Activated CD4-positive, alpha-beta T cell treated with anti-CD3 and anti-CD28 coated beads for 24 hours (primary cell): ENCODE measurements at places on chromosomes 3 and 15.
A peak's percentile ranks its signal among the peaks of the same experiment; 100 is the strongest.

DNA sequence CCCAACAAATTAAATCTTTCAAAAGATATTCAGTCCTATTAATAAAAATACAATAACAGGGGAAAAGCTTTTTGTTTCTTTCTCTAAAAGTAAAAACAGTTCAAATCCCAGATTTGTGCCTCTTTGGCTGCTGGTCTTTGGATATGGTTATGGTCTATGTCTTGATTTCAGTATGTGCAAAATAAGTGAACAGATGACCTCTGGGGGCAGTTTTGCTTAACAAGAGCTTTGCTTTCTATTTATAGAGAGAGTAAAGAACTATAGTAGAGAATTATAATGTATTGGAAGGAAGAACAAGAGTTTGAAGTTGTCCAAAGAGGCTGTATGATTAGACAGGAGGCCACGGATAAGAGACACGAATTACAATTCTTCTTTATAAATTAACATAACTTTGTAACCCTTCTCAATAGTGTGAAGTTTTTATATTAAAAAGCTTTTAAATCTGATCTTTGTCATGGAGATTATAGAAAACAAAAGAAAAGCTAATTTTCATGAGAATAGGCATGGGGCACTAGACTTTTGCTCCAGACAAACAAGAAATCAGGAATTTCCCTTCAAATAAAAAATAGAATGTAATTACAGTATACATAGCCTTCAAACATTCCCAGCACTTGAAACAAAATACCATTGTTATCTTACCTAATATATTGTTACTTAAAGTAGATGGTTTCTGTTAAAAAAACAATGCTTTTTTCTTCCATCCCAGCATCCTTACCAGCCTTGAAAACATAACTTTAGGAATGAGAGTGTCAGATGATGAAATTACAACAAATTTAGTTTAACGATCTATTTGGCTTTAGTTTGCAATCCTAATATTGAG, 432.7 kb upstream of the ARHGEF26 start:
- DNase-seq, result no peak

DNA sequence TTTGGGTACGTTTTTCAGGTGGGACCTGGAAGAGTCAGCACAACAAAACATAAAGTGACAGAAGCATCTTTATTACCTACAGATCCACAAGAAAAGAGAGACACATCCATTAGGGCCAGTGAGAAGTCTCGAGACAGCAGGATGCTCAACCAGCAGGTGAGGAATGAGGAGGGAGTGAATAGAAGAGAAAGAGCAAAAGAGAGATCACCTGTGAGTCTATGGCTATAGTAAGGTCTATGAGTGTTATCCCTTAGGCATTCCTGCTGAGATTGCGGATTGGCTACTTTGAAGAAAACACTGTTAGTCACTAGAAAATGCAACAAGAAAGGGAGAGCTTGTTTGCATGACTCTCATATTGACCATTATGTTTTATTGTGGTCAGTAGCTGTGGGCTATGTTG, 1556.2 kb upstream of the GBE1 start:
- no peak for DNase-seq

DNA sequence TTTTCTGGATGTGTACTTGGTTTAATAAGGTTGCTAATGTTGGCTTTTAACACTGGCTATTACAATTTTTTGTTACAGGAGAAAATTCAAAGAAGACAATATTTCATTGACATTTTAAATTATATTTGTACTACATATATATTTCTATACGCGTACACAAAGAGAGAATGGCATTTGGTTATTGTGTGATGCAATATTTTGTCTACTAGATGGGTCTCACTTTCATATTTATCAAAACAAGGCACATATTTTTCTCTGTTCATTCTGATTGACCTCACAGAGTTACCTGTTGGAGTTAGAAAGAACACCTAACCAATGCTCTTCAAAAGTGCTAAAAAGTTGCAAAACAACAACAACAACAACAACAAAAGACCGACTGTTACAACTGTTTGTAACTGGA, 50.2 kb upstream of the VGLL3 start:
- DNase-seq, result no peak

DNA sequence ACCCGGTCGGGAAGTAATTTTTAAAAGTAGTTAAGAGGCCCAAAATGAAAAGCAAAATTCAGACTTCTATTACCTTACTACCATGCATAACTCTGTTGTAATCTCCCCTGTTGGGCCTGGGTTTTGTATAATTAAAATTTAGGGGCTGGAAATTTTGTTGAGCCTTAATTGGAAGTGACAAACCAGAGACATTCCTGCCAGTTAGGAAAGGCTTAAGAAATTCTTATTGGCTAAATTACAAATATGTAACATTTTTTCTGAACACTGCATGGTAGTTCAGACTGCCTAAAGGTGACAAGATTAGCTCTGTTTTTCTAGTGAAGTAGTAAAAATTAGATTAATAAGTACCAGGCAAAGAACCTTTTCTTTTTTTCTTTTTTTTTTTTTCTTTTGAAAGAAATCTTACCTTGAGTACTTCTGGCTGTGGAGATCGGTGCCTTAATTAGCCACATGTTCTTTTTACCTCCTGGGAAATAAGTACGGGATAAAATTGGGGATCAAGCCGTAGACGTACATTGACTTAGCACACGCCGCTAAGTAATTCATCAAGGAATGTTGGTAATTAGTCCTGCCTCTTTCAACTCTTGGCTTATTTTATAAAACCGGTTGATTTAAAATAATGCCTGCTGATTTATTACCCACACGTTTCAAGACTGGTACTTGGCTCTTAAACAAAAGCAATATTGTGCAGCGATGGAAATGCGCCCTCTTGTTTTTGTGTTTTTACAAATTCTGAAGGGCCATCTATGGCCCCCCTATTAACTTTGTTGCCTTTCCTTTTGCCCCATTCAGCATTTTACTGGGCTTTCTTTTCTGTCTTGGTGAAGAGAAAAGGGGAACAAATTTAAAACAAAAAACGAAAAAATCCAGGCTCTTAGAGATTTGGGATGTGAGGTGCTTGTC, 111.2 kb upstream of the SAMMSON start:
- DNase-seq, result no peak

GRCh38 chr3:194682189-194682693, 3.4 kb upstream of the FAM43A start:
- DNase-seq, result no peak

- DNase-seq, result peak; percentile 2
These were observed 37.0 kb upstream of the TRIM71 start for GRCh38 chr3:32780735-32781210.

GRCh38 chr3:136604961-136605360, 147.2 kb downstream of the STAG1 start:
- DNase-seq, result no peak

- no peak for DNase-seq
These were observed 7.5 kb downstream of the ISLR start for GRCh38 chr15:74180881-74181602.
